Activated naive CD8-positive, alpha-beta T cell treated with anti-CD3 and anti-CD28 coated beads, Interleukin-2, amount 50 U/mL, for 24 hours (primary cell): ENCODE measurements at places on chromosomes 6 and 20.

- no peak for DNase-seq
These were observed 5.3 kb upstream of the IP6K3 start for GRCh38 chr6:33751771-33752645.

- DNase-seq, result no peak
These were observed 616.7 kb downstream of the FRK start for GRCh38 chr6:115443825-115444478.

GRCh38 chr6:13848522-13849150 is 34.3 kb upstream of the MCUR1 start:
- DNase-seq, result no peak

DNA sequence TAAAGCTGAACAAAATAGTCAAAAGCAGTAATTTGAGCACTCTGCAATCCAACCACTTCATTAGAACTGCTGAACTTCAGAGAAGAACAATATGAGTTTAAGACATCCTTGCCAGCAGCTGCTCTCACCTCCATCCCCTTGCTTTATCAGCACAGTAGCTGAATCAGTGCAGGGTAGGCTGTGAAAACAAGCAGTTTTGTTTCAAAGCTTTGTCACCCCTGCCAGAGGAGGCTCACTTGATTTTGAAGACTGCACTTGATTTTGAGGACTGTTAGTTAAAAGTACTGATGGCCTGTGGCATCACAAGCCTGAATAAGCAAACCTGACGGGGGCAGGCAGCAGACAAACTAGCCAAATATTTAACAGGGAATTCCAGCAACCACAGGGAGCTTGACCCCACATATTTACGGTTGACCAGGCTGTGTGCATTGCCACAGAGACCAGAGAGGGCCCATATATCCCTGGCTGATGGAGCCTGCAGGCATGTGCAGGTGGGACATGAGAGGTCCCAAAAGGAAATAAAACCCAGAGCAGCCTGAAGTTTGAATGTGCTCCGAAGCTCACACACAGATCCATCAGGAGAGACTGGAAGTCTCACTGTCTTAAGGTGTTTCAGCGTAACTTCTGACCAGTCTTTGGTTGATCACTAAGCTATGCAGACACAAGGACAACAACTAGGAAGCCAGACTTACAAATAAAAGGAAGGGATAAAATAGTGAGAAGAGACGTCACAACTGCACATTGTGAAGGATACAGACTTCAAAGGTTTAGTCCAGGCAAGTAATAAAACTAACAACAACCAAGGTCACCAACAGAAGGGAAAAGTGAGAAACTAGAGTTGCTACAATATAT is 97.4 kb downstream of the PDSS2 start:
- no peak for DNase-seq

DNA sequence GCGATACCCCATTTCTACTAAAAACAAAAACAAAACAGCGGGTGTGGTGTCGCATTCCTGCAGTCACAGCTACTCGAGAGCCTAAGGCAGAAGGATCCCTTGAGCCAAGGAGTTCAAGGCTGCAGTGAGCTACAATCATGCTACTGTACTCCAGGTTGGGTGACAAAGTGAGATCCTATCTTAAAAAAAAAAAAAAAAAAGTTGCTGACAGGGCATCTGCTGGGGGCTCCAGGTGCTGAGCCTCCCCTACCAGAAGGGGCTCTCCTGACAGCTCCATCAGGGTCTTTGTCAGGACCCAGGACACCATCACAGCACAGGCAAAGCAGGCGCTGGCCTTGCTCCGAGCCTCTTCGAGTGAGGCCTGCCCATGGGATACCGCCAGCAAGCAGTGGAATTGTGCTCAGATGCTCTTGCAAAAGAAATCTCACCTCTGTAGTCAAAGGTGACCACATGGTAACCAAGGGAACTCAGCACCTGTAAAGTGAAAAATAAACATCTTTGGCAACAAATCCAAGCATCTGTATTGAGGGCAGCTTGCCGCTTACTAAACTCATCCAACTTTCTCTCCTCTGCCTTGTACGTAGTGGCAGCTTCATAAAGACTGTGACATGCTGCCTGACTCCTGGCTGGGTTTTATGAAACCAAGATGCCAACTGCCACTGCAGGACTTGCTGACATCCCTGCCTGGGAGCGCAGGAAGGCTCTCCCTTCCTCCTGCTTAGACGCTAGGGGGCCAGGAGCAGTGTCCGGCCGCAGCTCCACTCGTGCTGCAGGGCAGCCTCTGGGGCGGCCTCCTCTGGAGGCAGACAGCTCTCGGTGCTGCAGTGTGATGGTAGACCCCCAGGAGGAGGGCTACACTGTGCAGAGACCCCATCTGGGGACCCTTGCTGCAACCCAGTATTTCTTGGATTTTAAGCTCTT is 66.9 kb downstream of the PYGB start:
- no peak for DNase-seq

DNA sequence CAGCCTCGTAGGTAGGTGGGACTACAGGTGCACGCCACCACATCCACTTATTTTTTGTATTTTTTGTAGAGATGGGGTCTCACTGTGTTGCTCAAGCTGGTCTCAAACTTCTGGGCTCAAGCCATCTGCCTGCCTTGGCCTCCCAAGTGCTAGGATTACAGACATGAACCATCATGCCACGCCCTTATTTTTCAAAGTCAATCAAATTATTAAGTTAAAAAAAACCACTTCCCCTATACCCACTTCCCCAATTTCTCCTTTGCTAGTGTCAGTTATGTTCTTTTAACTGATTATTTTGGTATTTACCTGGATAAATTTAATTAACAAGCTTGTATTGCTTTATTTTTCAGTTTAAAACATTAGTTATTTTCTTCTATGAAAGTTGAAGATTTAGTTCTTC is 49.6 kb downstream of the RIOK1 start:
- no peak for DNase-seq

GRCh38 chr6:12761376-12762115 is 45.0 kb downstream of the PHACTR1 start:
- DNase-seq, result no peak

- DNase-seq, result no peak
These were observed 39.4 kb upstream of the SCP2D1 start for GRCh38 chr20:18774207-18774606.

- DNase-seq, result no peak
These were observed 89.3 kb upstream of the JAG1 start for GRCh38 chr20:10763112-10763511.

DNA sequence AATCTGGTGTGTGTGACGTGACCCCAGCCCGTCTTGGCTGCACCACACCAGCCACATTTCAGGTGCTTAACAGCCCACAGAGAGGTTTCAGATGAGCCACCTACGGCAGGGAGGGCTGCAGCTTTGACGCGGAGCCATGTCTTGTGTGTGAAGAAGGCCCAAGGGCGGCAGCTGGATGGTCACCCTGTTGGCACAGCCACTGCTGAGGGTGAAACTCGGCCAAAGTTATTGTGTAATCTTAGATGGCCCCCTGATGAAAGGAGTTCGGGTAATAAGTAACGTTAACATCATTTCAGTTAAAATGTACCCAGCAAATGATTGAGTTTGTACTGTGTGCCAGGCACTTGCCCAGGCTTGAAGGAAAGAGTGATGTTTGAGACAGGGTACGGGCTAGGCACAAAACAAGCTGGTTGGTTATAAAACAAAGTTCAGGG is 97.2 kb downstream of the SSR1 start:
- DNase-seq, result no peak

- DNase-seq, result no peak
These were observed 6.1 kb downstream of the SNX3 start for GRCh38 chr6:108254433-108255410.

GRCh38 chr20:26315054-26315453 is 618.4 kb upstream of the ZNF337 start:
- no peak for DNase-seq

GRCh38 chr20:57395111-57395966 is 4.1 kb downstream of the RBM38 start:
- no peak for DNase-seq

GRCh38 chr6:136772685-136773472 is 19.4 kb downstream of the MAP3K5 start:
- DNase-seq, result no peak

GRCh38 chr6:95576998-95577303 is 384 bp upstream of the MANEA start:
- no peak for DNase-seq

DNA sequence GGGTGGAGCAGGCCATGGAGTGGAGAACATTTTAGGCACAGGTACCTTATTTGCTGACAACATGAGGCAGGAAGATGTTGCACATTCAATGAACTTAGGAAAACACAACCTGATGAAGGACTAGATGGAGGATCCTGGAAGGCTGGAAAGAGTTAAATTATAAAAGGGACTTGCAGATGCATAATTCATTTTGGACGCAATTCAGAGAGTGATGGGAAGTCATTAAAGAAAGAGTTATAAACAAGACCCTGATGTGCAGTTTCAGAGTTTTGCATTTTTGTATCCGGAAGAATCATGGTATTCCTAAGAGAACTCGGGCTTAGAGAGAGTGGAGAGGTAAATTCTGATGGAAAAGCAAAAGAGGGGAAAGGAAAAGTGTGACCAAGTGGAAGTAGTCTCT is 104.5 kb downstream of the TSHZ2 start:
- DNase-seq, result no peak

DNA sequence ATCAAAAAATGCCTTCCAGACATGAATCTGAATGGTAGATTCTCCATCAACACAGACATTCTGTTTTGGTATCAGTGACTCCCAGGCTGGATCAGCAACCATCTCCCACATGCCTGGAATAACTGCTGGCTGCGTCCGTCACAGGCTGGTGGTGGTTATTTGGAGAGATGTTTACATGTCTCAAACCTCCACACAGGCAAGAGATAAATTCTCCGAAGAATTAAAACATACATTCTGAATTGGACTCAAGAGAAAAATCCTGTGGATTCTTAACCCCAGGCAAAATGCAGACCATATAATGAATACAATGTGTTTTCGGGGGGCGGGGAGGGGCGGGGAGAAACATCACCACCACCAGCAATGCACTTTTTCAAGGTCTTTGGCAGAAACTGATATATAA is 108.2 kb downstream of the THBS2 start:
- no peak for DNase-seq

- DNase-seq, result no peak
These were observed 14.5 kb downstream of the HECA start for GRCh38 chr6:139149383-139149782.

DNA sequence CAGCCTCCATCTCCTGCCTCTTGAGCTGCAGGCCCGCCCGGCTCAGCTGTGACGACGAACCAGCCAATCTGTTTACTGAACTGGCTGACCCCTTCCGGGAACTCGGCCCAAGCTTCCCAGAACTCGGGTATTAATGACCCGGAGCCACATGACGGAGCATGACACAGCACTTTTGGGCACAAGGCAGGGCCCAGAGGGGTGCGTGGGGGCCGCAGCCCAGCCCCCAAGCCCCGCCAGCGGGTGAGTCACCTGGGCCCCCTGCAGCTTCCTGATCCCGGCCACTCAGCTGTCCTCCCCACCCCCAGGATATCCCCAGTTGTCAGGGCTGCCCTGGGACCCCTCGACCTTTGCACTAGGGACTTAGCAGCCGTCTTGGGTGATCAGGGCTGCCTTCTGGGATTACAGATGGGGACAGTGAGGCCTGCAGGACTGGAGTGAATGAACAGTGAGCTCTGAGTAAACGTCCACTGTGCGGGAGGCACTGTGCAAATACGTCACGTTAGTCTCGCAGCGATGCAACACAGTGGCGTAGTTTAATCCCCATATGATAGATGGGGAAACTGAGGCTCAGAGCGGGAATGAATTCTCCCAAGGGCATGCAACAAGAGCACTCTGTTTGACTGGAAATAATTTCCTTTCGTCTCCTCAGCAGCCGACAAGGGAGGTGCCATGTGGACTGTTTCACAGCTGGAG is 102.1 kb downstream of the CEBPB start:
- DNase-seq, result peak; percentile 55

DNA sequence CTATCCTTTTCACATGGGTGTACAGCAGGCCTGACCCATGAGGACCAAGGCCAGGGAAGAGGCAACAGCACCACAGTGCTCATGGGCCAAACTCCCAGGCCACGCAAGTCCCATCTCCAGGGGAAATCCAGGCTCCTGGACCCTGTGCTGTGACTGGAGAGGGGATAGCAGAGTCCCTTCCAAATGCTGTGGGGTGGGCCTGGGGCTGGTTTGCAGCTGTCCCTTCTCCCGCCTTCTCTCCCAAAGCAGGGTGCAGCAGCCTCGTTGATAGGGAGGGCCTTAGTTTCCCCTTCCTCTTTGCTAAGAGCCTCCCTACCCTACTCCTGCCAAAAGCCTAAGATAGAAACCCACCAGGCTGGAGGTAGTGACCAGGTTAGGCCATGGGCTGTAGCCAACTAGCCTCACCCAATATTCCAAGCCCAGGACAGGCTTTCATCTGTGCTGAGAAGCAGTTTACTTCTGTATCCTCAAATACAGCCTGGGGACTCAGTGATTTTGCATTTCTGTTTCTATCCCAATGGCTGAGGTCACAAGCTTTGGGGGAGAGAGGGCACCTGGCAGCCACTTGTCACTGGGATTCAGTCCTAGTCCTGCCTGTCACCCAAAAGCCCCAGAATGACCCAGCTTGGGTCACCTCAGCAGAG is 1.4 kb downstream of the CTSZ start:
- no peak for DNase-seq

DNA sequence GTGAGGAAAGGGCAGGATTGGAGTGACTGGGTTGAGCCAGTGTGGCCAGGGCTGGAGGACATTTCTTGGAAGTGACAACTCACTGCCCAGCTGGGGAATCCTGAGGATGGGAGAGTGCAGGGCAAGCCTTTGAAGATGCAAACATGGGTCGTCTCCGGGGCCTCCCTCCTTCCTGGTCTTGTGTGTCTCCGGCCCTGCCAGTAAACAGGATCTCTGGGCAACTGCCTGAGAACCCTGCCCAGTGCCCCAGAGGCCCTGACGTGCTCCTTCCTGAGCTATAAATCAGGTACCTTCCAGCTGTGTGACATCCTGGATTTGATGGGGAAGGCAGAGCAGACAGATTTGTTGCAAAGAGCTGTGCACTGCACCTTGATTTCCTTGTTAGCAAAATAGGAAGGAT is 12.9 kb upstream of the TCF15 start:
- no peak for DNase-seq

DNA sequence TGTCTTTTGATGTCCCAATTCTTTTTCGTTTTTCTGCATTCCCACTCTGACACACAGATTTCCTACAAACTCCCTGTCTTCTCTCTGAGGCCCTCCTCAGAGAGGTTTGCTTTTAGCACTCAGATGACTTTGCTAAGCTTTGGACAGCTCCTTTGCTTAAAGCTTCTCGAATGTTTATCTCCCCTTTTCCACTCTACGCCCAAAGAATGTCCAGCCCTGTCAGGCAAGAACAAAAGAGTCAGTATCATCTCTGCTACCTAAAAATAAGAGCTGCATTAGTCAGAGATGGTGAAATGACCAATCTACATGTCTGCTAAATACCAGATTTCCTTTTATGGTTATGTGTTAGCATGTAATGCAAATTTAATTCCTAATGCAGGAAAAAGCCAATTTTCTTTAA is 56.8 kb downstream of the PREP start:
- DNase-seq, result no peak

DNA sequence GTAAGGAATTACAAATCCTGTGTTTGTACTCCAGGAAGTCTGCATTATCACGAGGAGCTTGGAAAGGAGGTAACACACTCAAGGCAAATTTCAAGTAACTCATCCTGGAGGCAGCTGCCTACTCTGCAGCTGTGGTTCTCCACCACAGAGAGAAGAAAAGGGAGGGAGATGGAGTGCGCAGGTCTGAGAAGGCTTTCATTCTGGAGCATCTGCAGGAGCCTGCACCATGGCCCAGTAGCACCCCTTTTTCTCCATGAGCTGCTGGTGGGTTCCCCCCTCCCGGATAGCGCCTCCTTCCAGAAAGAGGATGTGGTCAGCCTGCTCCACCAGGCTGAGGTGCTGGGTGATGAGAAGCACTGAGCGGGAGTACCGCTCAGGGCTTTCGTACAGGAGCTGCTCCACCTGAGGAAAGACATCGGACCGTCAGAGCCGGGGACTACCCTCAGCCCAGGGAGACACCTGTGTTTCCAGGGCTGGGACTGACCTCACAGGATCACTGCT is 1.6 kb upstream of the PSMB8 start:
- peak; percentile 52 for DNase-seq
